A172 (cell line): ENCODE measurements at places on chromosomes 5 and 9. TPM values are rescaled to one million over a fixed set of nuclear protein-coding genes. Genes with fewer than 3 reads are reported as not detected.

GRCh38 chr9:77019236-77019925 lies at the start of gene FOXB2:
TSS of gene FOXB2 (plus strand) at chr9:77019655. CDS start at chr9:77019655, 0 bp downstream.
- DNase-seq = no peak

DNA sequence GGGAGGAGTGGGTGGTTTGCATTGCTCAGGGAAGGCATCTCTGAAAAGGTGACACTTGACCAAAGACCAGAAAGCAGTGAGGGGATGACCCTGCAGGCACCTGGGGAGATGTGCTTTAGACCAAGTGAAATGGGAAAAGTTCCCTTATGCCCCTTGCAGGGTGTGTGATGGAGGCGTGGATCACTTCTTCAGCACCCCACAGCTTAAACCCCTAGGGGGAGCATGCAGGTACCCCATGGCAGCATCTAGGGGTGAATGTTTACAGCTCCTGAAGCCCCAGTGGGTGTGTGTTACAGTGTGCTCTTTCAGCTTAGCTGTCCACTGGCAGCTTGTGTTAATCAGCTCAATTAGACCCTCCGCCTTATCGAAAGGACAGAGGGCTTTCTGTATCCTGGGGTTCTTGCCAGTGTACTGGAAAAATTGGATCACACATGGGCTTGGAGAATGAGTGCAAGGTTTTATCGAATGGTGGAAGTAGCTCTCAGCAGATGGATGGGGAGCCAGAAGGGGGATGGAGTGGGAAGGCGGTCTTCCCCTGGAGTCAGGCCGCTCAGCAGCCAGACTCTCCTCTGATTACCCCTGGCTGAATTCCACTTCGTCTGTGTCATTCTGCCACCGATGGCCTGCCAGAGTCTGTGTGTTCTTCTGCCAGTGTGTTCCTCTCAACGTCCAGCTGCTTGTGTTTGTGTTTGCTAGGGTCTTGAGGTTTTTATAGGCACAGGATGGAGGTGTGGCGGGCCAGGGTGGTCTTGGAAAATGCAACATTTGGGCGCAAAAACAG lies 6.3 kb downstream of the BHMT2 start:
- DNase-seq = no peak

DNA sequence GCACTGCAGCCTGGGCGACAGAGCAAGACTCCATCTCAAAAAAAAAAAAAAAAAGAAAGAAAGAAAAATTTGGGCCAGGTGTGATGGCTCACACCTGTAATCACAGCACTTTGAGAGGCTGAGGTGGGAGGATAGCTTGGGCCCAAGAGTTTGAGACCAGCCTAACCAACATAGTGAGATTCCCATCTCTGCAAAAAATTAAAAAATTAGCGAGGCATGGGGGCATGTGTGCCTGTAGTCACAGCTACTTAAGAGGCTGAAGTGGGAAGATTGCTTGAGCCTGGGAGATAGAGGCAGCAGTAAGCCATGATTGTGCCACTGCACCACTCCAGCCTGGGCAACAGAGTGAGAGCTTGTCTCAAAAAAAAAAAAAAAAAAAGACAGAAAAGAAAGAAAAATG lies 2.9 kb upstream of the SIT1 start:
- no peak for DNase-seq

DNA sequence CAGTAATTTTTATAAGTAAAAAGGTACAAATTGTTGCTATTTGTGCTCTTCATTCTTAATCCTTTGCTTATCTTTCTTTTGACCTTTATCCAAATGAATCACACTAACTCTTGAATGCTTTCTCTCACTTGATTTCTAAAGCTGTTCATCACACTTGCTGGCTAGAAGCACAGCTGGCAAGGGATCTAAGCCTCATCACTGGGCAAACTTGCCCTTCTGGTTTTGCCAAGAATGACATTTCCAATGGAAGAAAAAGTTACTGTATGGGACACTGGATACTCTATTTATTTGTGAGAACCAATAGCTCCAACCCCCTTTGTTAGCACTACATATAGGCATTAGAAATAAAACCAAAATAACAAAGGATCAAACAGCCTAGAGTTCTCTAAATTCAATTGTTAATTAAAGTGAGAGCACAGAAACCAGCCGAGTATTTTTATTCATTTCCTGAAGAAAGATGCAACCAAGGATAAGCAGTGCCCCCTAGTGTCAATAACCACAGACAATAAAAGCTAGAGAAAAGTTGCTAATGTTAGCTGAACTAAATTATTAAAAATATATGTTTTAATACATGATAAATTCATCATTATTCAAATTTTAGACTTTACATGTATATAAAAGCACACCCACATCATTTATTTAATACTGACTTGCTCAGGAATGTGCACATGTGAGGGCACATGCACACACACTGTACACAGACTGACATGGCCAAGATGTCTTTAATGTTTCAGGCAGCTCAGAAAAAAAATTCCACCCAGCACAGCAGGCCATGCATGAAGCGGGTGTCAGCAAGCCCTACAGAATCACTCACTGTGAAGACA lies 59.8 kb upstream of the POU5F2 start:
- DNase-seq = peak; percentile 35

- peak; percentile 9 for DNase-seq
Observed at GRCh38 chr5:57653636-57654290, 171.2 kb upstream of the ACTBL2 start.

- no peak for DNase-seq
Observed at GRCh38 chr5:122947772-122948171, 88.8 kb downstream of the PPIC start.

GRCh38 chr5:154541553-154541952 lies 63.5 kb upstream of the HAND1 start:
- DNase-seq = no peak

DNA sequence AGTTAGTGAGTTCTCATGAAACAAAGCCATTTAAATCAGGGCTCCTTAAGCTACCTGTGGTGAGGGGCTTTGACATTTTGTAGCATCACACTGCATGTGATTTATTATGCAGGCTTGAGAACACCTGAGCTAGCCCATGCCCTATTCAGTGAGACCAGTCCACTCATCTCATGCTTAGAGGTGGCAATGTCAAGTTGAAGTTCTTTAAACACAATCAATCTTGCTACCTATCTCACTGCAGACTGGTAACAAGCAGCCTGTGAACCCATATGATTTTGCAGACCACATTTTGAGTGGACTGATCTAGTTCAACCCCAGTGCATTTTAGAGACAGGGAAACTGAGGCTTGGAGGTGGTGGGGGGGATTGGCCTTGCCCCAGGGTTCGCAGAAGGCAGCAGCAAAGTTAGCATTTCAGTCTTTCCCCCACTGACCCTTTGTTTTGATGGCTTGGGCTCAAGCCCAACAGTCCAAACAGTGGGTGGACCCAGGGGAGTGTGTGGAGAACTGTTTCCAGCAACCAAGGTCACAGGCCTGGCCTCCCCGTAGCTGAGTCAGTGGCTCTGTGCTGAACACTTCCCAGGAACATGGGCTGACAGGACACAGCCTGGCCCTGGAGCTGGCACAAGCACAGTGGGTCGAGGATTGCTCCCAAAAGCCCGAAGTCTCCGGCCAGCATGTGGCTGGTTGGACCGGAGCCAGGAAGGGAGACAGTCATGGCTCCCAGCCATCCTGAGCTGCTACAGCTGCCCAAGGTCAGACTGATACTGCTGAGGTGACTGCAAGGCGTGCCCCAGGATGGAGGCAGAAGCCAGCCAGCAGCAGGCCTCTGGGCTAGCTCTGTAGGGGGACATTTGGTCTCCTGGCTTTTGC lies 95.3 kb downstream of the RGS3 start:
- DNase-seq = no peak

- no peak for DNase-seq
Observed at GRCh38 chr5:163385271-163385670, 52.1 kb upstream of the CCNG1 start.

DNA sequence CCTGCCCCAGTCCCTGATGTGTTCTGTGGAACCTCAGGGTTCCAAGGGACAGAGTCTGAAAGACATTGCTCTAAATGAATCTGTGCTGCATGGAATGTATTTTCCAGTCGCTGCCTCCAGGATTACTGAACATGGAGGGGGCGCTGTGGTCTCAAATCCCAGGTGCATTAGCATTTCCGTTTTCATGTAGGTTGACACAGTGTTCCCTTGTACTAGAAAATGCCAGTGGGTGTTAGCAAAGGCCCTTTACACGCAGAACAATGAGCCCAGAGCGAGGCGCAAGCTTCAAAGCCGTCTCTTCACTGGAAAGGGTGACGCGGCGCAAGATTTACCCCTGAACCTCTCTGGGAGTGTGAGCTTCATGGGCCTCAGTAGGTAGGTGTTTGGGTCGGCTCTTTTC lies 308.3 kb downstream of the SLIT3 start:
- peak; percentile 19 for DNase-seq

GRCh38 chr5:179841621-179842020 lies 17.0 kb downstream of the MRNIP start:
- no peak for DNase-seq

DNA sequence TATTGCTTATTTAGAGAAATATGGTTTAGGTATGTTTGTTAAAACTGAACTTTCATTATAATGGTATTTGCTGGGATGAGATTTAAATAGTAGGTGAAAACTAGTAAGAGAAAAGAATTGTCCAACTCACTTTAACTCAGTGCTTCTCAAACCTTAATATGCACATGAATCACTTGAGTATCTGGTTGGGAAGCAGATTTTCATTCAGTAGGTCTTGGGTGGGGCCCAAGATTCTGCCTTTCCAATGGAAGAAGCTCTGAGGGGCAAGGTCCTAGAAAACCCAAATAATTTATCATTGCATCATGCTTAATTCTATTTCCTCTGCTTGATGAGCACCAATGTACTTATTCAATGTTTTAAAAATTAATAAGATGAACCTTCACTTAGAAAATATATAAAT lies 262.6 kb downstream of the KIAA0825 start:
- no peak for DNase-seq

- DNase-seq = no peak
Observed at GRCh38 chr5:111124793-111125192, 32.6 kb downstream of the WDR36 start.

- DNase-seq = peak; percentile 59
Observed at GRCh38 chr9:87276851-87277261, 220.8 kb upstream of the DAPK1 start.

DNA sequence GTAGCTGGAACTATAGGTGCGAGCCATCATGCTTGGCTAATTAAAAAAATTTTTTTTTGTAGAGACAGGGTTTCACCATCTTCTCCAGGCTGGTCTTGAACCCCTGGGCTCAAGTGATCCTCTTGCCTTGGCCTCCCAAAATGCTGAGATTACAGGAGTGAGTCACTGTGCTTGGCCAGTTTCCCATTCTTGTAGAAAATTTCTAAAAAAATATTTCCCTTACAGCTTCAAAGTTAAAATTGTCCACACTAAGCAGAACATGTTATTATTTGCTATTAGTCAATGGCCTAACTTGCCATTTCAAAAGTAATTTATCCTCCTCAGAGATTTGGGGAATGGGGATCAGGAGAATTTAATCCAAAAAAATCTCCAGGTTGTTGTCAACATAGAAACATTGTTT lies 40.1 kb downstream of the SLC38A9 start:
- DNase-seq = no peak

DNA sequence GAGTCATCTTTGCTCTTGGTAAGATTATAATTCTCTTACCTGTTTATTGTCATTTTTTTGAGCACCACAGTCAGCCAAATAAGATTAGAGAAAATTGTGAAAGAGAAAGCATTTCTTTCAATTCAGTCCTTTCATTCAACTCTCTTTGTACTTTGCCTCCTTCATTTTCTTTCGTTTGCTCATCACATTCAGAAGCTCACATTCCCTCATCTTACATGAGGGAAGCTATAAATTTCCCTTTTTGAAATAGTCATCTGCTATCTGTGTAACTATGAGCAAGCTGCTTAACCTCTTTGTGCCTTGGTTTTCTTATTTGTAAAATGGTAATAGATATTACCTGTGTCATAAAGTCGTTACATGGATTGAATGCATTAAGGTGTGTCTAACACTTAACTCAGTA lies 41.4 kb downstream of the PAM start:
- DNase-seq = no peak

GRCh38 chr5:180594311-180595045 lies 3.2 kb upstream of the SCGB3A1 start:
- DNase-seq = no peak

GRCh38 chr5:140603734-140604133 lies 29.2 kb downstream of the CD14 start:
- DNase-seq = no peak

DNA sequence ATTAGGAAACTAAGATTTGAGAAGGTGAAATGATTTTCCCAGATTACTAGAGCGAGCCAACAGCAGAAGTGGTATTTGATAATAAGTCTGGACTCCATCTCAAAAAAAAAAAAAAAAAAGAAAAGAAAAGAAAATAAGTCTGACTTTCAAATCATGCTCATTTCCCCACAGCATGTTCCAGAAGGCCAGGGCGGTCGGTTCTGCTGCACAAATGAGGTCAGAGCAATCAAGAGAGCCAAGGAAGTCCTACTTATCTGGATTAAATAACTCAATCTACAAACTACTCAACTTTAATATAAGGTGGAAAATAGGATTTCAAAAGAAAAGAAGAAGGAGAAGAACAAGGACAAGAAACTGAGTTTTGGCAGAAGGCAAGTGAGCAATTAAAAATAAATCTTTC lies 130.4 kb upstream of the RASA1 start:
- DNase-seq = no peak

GRCh38 chr5:144390133-144390532 lies 219.5 kb downstream of the KCTD16 start:
- no peak for DNase-seq

GRCh38 chr5:150036513-150036912 lies 36.0 kb downstream of the HMGXB3 start:
- DNase-seq = peak; percentile 99

GRCh38 chr5:135437796-135438560 lies 9.2 kb downstream of the DCANP1 start:
- DNase-seq = peak; percentile 92

GRCh38 chr5:133123297-133123696 lies 71.5 kb downstream of the HSPA4 start:
- no peak for DNase-seq

- no peak for DNase-seq
Observed at GRCh38 chr9:4850603-4851310, 58.0 kb downstream of the RCL1 start.

GRCh38 chr5:136726506-136726905 lies 361.2 kb upstream of the TRPC7 start:
- no peak for DNase-seq

The DAB2IP gene
- 15.8 and 19.1 TPM in 2 replicates for total RNA-seq

The LCN10 gene
- not detected in 2 replicates for total RNA-seq

The SLC34A3 gene
- 1.1 and 1.6 TPM in 2 replicates for total RNA-seq

The AJM1 gene
- 1.8 and 2.1 TPM in 2 replicates for total RNA-seq

The ABLIM3 gene
- 12.6 and 15.9 TPM in 2 replicates for total RNA-seq

The GARIN3 gene
- total RNA-seq = not detected in 2 replicates

The FOXD4L3 gene
- not detected in 2 replicates for total RNA-seq

The RALGPS1 gene
- total RNA-seq = 4.6 and 15.3 TPM in 2 replicates

The CMYA5 gene
- 0.02 and 0.16 TPM in 2 replicates for total RNA-seq

The MRPS27 gene
- total RNA-seq = 84.1 and 94.9 TPM in 2 replicates
